Karpas-422 (cell line): ENCODE measurements at places on chromosomes 13 and 19.

DNA sequence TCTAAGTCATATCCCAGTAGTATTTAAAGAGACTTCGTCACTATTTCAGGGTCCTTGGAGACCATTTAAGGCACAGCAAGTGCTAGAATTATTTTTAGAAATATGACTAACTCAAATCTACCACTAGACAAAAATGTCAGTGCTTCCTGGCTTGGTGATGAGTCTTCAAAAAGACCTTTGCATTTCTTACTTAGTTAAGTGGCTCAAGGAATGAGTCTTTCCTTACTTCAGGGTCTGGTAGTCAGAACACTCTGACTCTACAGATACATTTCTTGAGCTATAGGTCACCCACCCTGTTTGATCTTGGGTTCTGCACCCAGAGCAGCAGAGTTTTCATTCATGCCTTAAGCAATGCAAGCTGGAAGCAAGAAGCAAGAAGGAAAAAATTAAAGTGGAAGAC is 191.0 kb upstream of the HTR2A start:
- DNase-seq, result peak; percentile 39

GRCh38 chr13:32035716-32036115 is 4.1 kb downstream of the FRY start:
- no peak for DNase-seq

GRCh38 chr19:8373867-8374813 is 10.2 kb downstream of the ANGPTL4 start:
- DNase-seq, result no peak

DNA sequence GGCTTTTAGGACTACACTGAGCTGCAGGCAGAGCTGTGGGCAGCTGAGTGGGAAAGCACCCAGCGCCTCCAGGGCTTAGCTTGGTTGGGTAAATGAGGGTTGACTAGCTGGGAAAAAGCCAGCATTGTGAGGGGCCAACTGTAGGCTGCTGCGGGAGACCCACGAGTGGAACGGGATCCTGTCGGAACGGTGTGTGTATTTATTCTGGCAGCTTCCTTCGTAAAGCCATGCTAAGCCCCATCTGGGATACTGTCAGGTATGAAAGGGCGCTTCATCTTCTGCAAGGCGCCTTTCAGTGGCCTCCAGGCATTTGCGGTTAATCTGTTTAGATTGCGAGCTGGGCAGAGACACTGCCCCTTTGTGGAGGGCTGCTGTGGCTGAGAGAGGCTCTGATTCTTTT is 39.5 kb upstream of the CNMD start:
- no peak for DNase-seq

GRCh38 chr13:61258185-61258584 is 157.5 kb downstream of the PCDH20 start:
- DNase-seq, result no peak

DNA sequence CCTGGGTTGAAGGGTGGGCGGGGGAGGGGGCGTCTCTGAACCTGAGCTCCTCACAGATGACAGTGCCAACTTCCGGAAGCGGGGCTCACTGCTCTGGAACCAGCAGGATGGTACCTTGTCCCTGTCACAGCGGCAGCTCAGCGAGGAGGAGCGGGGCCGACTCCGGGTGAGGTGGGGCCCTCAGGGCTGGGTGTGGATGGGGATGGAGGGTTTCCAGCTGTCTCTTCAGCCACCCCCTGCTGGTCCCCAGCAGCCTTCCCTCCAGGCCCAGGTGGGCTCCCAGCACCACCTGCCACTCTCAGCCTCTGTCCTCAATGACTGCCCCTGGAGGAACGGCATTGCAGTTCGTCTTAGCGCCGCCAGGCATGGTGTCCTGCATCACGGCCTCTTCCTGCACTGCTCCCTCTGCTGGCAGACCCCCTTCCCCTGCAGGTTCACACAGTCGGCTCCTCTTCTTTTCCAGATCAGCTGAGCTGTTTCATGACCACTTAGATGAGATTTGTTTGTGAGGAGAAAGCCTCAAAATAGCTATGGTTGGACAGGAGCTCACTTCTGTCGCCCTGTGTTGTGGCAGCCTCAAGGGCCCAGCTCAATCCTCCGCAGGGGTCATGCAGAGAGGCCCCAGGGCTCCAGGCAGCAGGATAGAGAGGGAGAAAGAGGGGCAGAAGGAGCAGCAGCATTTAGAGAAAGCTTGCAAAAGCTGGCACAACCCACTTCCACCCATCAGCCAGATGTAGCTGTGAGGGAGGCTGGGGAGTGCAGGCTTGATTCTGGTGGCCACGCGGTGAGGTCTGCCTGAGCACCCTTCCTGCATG is 2.5 kb upstream of the GARIN5A start:
- DNase-seq, result peak; percentile 65

- no peak for DNase-seq
These were observed 79.2 kb downstream of the DHRS12 start for GRCh38 chr13:51724721-51725120.

GRCh38 chr19:19179548-19180441 is 9.7 kb upstream of the MEF2B start:
- no peak for DNase-seq

DNA sequence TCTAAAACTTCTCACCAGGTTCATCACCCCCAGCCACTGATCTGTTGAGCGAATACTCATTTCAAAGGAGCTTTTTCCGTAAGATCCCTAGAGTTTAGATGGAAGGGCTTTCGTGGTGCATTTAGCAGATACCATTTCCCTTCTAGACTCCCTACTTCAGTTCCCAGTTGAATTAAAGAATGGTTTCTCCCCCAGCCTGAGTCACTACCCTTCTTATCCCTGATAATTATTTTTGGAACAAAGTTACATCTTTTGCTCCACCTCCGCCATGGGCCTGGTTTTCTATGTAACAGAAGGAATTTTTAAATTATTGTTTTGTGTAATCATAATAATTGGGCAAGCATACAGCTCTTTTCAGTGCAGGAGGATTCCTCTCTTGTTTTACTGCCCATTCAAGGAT is 22.0 kb downstream of the USPL1 start:
- no peak for DNase-seq

DNA sequence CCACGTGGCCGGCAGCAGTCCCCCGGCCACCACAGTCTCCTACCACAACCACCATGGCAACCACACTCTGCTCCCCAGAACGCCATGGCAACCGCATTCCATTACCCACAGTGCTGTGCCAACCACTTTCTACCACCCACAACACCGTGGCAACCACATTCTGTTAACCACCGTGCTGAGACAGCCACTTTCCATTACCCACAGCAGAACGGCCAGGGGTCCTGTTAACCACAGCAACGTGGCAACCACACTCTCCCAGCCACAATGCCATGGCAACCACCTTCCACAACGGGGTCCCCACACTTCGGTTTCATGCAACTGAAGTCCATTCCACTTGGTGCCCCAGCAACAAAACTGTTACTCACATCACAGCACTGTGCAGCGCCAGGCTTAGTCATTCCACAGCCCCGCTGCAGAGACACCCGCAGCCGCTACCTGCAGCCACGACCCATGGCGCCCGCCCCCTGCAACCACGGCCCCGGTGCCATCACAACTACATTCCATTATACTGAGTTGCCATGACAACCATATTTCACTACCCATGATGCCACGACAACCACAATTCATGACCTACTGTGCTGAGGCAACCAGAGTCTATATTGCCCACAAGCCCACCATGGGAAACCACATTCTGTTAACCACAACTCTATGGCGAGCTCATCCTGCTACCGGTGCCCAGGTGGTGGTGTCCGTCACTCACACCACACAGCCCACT is 10.0 kb downstream of the DPF1 start:
- peak; percentile 58 for DNase-seq

DNA sequence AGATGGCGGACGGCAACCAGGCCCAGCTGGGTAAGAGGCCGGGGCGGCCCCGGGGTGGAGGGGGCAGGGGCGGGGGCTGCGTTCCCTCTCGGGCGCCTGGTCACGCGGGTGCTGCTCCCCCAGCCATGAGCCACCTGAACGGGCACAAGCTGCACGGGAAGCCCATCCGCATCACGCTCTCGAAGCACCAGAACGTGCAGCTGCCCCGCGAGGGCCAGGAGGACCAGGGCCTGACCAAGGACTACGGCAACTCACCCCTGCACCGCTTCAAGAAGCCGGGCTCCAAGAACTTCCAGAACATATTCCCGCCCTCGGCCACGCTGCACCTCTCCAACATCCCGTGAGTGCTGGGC is 11.1 kb downstream of the PTBP1 start:
- no peak for DNase-seq

GRCh38 chr13:40109351-40109844 is 453.9 kb downstream of the COG6 start:
- DNase-seq, result no peak

GRCh38 chr13:91586609-91587008 is 188.2 kb downstream of the GPC5 start:
- no peak for DNase-seq

GRCh38 chr13:53250977-53251376 is 222.4 kb downstream of the OLFM4 start:
- no peak for DNase-seq

DNA sequence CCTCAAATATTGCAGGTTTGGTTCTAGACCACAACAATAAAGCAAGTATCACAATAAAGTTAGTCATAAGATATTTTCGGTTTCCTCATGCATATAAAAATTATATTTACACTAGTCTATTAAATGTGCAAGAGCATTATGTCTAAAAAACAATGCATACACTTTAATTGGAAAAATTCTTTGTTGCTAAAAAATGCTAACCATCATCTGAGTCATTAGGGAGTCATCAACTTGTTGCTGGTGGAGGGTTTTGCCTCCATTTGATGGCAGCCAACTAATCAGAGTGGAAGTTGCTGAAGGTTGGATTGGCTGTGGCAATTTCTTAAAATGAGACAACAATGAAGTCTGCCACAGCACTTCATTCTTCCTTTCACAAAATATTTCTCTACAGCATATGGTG is 422.3 kb upstream of the GPC6 start:
- DNase-seq, result no peak

- no peak for DNase-seq
These were observed 36.7 kb downstream of the FGF9 start for GRCh38 chr13:21707586-21707985.

- DNase-seq, result no peak
These were observed 1227.1 kb downstream of the SLITRK1 start for GRCh38 chr13:82654861-82655855.

DNA sequence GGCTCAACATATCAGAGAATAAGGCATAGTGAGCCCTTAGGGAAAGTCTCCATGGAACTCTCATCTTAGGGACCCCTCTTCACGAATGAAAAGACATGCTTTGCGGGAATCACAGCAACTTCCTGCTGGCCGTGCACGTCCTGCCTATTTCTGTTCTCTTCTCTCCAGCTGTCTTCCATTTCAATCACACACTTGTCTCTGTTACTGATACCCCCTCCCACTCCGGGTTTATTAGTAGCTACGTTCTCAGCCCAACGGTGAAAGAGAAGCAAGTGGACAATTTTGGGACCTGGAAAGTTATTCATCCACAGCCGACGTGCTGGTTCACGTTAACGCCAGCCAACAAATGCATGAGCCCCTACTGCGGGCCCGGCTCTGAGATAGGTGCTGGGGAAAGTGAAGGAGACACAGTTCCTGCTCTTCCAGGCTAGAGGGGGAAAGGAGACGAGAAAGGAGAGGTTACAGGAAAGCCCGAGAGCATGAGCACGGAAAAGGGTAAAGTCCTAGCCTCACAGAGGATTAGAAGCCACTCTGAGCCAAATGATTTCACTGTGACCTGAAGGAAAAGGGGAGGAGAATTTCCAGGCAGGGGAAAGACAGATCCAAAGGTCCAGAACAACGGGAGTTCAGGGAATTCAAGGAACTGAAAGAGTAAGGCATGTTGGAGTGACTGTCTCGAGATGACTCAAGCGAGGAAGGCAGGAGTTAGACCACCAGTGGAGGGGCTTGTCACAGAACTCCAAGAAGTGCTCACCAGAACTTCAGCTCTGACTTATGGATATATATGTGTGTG is 81.8 kb upstream of the CLDN10 start:
- DNase-seq, result no peak

DNA sequence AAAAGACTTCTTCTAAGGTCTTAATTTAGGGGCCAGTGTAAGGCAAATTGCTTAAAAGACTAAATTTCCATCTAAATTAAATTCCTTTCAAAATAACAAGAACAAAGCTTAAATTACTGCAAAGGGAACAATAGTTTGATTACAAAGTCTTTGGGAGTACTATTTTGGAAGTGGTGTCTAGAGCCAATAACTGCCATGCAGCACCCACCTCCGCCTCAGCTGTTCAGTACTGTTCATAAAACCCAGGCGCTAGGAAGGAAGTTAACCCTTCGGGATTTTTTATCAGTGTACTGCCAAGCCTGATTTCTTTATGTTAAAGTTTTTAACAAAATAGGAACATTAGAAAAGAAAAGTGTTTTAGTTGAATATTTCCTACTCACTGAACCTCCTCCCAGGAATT is 210.1 kb downstream of the LIG4 start:
- no peak for DNase-seq

DNA sequence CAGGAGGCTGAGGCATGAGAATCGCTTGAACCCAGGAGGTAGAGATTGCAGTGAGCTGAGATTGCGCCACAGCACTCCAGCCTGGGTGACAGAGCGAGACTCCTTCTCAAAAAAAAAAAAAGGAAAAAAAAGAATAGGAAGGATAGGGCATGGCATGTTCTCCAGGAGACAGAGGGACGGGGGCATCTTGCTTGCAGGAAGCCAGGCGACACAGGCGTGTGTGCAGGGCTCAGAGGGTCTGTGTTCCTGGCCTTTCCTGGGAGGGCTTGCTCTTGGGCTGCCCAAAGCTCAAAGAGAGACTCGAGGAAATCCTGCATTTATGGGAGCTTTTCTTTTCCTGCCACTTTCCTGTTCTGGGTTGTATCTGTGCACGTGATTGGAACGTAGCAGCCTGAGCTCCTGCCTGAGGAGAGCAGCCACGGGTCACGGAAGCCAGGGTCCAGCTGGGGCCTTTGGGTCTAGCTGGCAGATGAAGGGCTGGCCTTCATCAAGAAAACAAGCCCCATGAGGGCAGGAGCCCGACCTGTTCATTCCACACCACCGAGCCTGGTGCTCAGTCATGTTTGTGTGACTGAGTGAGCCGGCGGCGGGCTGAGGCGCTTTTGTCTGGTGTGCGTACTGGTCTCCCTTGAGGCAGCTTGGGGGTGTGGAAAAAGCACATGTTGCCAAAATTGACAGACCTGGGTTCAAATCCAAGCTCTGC is 44.5 kb downstream of the CAPN12 start:
- DNase-seq, result no peak
